NCI-H1417 treated with DMSO at 0.1 percent for 48 hours (cell line): ENCODE measurements at places on chromosomes 5 and 9.

DNA sequence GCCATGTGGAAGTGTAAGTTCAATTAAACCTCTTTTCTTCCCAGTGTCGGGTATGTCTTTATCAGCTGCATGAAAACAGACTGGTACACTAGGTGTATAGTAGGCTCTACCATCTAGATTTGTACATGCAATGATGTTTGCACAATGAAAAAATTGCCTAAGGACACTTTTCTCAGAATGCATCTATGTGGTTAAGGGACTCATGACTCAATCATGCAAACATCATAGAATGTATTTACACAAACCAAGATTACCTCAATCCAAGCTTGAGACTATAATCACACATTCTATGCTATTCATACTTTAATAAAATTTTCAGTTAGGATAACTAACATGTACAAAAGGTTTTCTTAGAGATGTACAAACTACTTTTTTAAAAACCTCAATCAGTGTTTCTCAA lies 1164.5 kb downstream of the CDH12 start:
- DNase-seq = no peak

GRCh38 chr9:33858423-33858822 lies 41.5 kb downstream of the UBE2R2 start:
- DNase-seq = no peak

DNA sequence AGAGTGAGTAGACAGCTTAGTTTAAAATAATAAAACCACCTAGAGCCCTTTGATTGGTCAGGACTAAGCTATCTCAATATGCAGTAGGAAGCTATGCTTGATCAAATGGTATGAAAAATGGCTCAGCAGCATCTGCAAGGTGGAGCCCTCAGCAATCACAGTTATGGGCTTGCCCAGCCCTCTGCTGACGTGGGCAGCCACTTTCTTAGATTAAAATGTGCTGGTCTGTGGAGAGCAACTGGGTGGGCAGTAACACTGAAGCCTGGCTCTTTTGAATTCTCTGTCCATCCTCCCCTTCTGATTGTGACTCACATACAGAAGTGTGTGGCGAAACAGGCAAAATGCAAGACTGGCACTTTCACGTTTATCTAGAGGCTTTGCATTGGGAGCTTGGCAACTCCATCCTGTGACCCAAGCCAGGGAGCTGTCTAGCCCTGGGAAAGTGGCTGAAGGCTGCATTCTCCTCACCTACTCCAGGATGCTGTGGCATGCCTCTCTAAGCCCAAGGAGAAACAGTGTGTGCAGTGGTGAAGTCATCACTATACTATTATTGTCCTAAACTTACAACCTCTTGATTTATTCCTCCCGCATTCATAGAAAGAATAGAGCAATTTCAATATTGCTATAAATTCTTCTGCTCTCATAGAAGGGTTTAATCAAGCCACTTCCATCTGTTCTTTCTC lies 61.1 kb downstream of the MED10 start:
- DNase-seq = no peak

GRCh38 chr5:36877667-36878391 lies 1.3 kb downstream of the NIPBL start:
- DNase-seq = no peak

- DNase-seq = no peak
Measured at GRCh38 chr5:31036411-31036810, 157.1 kb upstream of the CDH6 start.

DNA sequence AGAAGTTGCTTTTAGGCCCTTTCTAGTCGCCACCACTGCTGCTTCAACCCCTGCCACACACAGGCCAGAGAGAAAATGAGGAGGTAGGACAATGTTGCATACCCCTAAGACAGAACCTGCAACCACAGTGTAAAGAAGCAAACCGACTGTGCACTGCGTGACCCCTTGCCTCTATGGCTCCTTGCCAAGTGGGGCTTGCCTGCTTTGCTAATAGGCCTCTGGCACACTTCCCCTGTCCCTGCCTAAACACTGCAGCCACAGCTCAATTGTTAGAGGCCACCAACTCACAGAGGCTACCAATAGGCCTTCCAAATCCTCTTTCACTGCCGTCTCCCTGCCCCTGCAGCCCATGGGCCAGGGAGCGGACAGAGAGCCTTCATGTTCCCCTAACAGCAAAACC lies 280.1 kb downstream of the CDH10 start:
- DNase-seq = no peak

GRCh38 chr5:54738118-54738972 lies 220.8 kb downstream of the SNX18 start:
- no peak for DNase-seq

DNA sequence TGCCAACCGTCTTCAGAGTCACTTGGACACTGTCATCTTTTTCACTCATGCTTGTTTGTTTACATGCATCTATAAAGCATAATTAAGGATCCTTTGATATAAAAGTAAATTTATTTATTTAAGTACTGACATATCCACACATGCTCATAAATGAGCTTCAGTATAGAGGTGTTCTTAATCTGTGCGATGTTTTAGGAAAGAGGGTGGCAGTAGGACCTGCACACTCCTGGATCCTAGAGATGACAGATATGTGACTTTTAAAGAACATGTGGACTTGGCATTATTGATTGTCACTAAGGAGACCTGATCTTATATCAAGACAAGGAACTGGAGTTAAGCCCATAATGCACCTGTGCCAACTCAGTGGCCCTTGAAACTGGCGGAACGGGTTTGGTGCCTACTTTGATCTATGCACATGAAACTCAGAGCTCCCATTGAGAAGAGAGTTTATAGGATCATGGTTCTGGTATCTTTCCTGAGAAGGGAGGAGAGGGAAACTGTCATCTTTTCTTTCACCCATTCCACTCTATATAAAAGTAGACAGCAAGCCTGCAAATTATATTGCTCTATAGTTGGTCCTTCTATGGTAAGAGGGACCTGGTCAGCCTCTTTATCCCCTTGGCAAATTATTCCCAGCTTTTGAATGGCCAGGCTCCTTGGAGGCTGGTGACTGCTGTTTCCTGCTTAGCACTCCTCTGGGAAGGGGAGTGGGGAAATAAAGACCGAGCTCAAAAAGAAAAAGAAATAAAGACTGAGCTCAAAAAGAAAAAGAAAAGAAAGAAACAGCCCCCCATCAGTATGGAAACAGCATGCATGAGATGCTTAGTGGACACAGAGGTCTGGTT lies 57.8 kb upstream of the LIFR start:
- DNase-seq = no peak

- DNase-seq = no peak
Measured at GRCh38 chr5:35214051-35214450, 16.2 kb downstream of the PRLR start.

DNA sequence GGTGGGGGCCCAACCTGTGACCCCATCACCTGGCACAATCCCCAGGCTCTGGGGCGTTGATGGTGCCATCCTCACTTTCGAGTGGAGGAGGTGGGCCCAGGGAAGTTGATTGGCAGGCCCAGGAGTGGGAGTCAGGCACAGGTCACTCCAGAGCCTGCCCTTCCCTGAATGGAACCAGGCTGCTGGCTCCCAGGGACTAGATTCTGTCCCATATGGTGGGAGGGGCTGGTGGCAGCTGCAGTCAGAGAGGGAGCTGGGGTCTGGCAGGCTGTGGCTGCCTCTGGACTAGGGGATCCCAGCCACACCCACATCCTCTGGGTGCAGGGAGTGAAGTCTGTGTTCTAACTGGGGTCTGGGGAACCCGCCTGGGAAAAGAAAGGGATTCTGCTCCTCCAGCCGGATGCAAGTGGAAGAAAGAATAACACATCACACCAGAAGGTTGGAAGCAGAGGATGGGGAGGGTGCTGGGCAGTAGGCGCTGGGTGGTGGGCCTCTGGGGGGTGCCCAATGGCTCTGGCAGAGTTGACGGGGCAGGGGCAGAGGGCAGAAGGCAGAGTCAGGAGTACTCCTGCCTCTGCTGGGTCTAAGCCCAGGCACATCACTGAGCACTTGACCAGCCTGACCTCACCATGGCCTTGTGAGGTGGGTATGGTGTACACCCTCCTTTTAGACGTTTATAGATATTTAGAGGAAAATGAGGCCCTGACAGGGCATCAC lies 25.8 kb downstream of the CEL start:
- no peak for DNase-seq

GRCh38 chr5:176897263-176897662 lies 1.9 kb downstream of the HK3 start:
- no peak for DNase-seq

GRCh38 chr9:86706391-86706790 lies 240.9 kb downstream of the GAS1 start:
- DNase-seq = no peak

DNA sequence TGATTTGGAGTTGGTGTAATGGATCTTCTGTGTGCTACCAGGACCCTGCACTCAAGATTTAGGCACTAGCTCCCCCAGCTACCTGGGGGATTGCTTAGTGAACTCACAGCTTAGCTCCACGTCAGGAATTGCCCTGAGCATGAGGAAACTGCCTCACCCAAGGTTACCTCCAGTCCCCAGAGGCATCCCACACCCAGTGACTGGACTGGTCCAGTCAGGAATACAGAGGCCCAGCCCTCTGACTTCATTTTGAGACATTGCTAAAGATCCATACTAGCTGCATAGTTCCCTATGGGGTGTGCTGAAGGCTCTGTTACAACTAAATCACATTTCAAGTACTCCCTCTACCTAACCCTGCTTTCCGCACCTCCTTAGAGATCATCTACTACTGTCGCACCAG lies 364.7 kb downstream of the EFNA5 start:
- no peak for DNase-seq

- no peak for DNase-seq
Measured at GRCh38 chr5:92795633-92796032, 785.4 kb downstream of the NR2F1-AS1 start.

- no peak for DNase-seq
Measured at GRCh38 chr9:96056226-96056625, 180.7 kb downstream of the ERCC6L2 start.

- no peak for DNase-seq
Measured at GRCh38 chr5:635306-636055, 23.3 kb downstream of the CEP72 start.

- no peak for DNase-seq
Measured at GRCh38 chr5:158847772-158848171, 251.9 kb downstream of the EBF1 start.

GRCh38 chr5:32837211-32837610 lies 126.1 kb downstream of the NPR3 start:
- no peak for DNase-seq

DNA sequence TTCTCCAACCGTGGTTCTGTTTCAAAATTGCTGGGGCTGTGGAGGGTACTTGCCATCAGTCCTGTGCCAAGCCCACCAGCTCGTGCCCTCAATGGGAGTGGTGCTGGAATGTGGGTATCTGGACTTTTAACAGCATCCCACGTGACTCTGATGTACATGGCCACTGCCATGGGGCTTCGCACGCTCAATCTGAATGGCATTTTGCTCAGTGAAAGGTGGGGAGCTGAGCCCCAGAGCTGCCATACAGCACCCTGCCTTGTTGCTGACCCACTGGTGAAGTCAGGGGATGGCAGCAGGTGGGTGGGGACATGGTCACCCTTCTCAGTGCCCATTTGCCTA lies 16.6 kb upstream of the SYNPO start:
- DNase-seq = no peak

GRCh38 chr9:125867751-125868415 lies 120.7 kb downstream of the PBX3 start:
- DNase-seq = no peak

GRCh38 chr5:62256161-62257019 lies 49.6 kb upstream of the KIF2A start:
- DNase-seq = no peak

DNA sequence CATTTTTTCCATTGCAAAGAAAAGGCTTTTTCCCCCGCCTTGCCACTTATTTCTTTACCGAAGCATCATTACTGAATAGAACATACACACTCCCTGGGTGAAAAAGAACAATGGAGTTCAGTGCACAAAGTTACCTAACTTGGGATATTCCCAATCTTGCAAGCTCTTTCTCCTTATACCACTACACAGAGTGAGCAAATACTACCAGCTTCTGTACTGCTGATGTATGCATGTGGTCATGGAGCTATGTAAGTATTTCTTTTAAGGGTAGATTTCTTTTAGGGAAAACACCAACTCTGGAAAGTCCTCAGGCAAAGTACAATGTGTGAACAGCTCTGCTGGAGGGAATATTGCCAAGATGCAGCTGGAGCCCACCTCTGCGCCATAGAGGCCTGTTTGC lies 81.1 kb downstream of the AOPEP start:
- DNase-seq = no peak

- DNase-seq = no peak
Measured at GRCh38 chr9:35488566-35489312, 1.2 kb upstream of the RUSC2 start.

DNA sequence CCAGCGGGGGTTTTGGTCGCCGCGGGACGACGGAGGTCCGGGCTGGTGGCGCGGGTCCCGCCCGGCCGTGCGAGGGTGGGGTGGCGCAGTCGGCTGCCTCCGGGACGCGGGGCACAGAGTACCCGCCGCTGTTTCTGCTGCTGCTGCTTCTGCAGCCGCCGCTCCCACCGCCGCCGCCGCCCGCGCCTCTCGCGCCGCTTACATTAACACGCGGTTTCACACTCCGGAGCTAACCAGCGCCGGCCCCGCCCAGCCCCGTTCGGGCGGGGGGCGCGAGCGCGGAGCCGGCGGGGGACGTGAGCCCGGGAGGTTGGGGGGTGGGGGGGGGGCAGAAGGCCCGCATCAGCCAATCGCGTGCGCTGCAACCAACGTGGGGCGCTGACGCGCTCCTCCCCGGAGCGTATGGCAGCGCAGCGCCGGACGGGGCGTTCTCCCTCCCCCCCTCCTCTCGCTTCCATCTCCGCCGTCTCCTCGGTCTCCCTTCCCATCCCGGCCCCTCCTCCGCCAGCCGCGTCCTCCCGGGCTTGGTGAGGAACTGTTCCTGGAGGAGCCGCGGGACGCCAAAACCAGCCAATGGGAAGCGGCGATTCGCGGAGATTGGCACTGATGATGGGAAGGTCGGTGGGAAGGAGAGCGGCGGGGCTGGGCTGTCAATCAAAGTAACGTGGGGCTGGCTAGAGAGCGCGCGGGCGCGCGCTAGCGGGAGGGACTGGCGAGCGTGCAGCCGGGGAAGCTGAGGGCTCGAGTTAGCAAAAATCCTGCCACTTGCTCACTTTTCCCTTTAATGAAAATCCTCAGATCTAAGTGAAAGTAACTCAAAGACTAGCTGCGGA lies at the start of gene TLE1:
TLE1 (minus strand) TSS at position 205 of the 833 bp plus-strand sequence. CDS start 1,307 bp downstream, outside the sequence.
- peak; percentile 98 for DNase-seq

DNA sequence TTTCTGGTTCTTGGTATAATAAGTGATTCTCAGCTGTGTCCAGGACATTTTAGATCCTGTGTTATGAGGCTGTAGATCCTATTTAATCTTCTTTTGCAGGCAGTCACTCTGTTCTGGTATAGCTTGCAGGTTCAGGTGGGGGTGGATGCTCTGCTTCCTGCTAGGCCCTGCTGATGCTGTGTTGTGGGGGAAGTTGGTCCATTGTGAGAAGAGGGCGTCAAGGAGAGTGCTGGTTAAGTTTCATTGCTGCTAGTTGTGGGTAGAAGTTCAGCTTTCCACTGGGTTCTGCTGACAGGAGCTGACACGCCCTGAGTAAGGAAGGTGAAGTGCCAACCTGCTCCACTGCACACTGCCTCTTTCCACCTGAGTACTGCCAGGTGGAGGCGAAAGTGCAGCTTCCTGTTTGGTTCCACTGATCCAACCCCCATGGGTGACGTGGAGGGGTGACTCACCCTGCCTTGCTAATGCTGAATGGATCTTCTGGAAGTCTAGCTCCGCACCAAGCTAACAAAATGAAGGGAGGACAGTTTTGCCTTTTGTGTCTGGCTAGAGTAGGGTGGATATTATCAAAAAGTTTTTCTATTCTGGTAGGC lies 16.3 kb downstream of the NMRK1 start:
- DNase-seq = no peak

- DNase-seq = no peak
Measured at GRCh38 chr9:99050292-99050911, 54.5 kb upstream of the TGFBR1 start.

- no peak for DNase-seq
Measured at GRCh38 chr5:114223866-114224265, 138.0 kb upstream of the KCNN2 start.
